WTC11 (cell line): ENCODE measurements at places on chromosomes 6 and 20.

GRCh38 chr6:133108419-133108818 is 132.7 kb upstream of the EYA4 start:
- no peak for DNase-seq

DNA sequence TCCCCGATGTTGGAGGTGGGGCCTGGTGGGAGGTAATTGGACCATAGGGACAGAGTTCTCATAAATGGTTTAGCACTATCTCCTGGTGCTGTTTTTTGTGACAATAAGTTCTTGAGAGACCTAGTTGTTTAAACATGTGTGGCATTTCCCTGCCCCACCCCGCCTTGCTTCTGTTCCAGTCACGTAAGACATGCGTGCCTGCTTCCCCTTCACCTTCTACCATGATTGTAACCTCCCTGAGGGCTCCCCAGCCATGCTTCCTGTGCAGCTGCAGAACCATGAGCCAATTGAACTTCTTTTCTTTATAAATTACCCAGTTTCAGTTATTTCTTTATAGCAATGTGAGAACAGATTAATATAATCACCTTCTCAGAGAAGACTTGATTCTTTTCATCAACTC is 2.5 kb upstream of the RNF144B start:
- DNase-seq: no peak

DNA sequence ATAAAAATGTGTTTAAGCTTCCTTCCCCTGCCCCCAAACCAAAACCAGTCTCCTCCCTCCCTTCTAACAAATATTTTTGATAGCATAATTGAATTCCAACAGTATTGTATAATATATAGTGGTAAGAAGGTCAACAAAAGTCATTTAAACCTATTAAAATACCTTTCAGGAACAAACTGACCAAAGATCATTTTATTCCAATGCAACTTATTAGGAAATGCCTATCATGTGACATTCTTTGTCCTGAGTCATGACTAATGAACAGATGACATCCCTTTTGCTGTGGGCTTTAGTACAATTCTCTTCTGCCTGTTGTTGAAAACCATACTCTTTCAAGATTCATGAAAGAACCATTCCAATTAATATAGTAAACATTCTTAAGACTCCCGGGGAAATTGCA is 51.5 kb upstream of the TRAF3IP2 start:
- no peak for DNase-seq

GRCh38 chr20:44584162-44584561 is 1.8 kb downstream of the PKIG start:
- no peak for DNase-seq

DNA sequence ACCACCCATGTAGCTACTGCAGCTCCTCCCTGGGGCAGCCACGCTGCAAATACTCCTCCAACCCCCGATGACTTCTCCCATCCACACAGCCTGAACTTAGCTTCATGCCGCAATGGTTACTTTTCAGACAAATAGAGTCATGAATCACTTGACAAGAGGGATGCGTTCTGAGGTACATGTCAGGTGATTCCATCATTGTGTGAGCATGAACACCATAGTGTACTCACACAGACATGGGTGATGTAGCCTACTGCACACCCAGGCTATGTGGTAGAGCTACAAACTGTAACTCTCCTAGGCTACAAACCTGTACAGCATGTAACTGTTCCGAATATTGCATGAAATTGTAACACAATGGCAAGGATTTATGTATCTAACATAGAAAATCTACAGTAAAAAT is 298.5 kb upstream of the SLC35B3 start:
- DNase-seq: no peak

GRCh38 chr6:75204959-75205775 is 686 bp downstream of the COL12A1 start:
- DNase-seq: peak; percentile 52

DNA sequence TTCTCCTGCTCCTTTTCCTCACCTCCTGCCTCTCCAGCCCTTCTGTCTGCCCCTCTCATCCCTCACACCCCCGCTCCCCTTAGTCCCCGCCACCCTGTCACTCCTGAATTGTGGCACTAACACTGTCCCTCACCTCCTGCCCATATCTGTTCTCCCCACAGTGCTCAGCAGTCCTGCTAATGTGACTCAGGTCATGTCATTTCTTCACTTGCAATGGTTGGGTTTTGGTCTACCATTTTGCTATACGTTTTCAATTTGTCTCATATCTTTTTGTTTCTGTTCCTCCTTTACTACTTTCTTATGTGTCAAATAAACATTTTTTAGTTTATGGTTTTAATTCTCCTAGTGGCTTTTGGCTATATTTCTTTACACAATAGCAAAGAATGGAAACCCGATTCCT is 1.3 kb upstream of the HLA-B start:
- no peak for DNase-seq

- DNase-seq: no peak
These were observed 6.6 kb downstream of the SIRPB2 start for GRCh38 chr20:1484438-1485116.

- no peak for DNase-seq
These were observed 64.8 kb upstream of the NAA20 start for GRCh38 chr20:19952392-19952791.

DNA sequence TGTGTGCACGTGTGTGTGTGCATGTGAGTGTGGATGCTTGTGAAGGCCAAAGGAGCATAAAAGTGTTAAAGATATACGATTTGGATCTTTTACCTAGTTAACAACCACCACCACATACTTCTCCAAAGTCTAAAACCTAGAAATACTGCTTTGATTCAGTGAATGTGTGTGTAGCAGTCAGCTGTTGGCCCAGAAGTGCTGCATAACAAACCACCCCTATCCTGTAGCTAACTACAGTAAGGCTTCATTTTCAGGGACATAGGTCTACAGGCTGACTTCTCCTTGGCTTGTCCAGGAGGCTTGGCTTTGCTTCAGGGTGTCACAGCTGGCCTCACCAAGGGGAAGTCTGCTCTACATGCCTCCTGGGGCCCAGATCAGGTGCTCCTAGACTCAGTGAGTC is 2.4 kb upstream of the CST8 start:
- no peak for DNase-seq

DNA sequence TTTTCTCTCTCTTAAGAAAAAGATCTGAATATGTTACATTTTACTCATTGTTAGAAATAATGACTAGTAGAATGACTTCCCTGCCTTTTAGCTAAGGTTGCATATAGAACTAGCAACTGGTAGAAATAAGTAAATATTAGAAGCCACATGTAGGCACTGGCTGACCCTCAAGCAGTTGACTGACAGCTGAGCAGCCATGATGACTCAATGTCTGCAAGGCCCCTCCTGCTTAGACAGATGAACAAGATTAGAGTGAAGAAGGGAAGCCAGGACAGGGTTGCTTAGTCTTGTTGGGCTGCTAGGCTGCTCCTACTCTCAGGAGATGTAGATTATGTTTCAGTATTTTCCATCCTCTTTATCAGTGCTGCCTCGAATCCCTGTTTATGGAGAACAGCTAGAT is 6.5 kb downstream of the MEP1A start:
- DNase-seq: no peak
